ENCODE measurements at places on chromosomes 5 and 9. TPM values are rescaled to one million over a fixed set of nuclear protein-coding genes. Genes with fewer than 3 reads are reported as not detected.

CCL21 gene
- not detected for total RNA-seq

PCDHGA11 gene
- 20.6 TPM for total RNA-seq

LCN12 gene
- 0.20 TPM for total RNA-seq

SLC6A18 gene
- not detected for total RNA-seq

EGFLAM gene
- total RNA-seq = 2.9 TPM

BTNL3 gene
- total RNA-seq = not detected

CENPP gene
- 4.0 TPM for total RNA-seq
